ENCODE measurements at places on chromosomes 2 and 18. TPM values are rescaled to one million over a fixed set of nuclear protein-coding genes. Genes with fewer than 3 reads are reported as not detected.

- DNase-seq = no peak
Observed at GRCh38 chr18:79962835-79963657, 1.4 kb upstream of the HSBP1L1 start.

DNA sequence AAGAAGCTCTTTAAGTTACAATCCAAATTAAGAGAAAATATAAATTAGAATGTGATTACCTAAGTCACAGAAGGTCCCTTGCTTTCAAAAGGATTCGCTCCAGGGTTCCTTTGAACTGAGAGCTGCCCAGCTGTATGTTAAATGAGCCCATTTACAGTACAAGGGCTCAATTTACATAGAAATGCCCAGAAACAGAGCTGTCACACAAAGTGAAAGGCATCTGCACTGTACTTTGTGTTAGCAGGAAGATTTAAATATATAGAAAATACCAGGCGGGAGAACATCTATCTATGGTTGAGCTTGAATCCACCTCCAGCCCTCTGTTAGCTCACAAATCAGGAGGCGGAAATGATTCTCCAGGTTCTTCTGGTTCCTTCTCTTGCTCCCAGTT lies 272.9 kb downstream of the PAX3 start:
- no peak for DNase-seq

COL4A3 gene
- total RNA-seq = 0.34 TPM

DNA sequence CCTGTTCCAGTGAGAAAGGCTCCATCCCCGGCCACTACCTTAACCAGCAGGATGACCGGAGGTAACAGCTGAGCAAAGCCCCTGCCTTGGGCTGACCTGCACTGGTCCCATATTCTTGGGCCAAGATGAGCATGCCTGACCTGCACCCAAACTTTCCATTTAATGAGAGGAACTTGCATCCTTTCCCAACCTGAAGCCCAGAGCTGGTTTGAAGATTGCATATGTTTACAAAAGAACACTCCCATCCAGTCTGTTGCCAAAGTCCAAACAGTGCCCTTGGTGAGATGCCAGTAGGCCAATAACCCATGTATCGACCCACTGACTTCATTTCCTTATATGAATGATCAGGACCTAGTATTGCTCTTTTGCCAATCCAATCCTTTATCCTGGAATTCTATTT lies 5.5 kb upstream of the NPAS2 start:
- DNase-seq = no peak

DNA sequence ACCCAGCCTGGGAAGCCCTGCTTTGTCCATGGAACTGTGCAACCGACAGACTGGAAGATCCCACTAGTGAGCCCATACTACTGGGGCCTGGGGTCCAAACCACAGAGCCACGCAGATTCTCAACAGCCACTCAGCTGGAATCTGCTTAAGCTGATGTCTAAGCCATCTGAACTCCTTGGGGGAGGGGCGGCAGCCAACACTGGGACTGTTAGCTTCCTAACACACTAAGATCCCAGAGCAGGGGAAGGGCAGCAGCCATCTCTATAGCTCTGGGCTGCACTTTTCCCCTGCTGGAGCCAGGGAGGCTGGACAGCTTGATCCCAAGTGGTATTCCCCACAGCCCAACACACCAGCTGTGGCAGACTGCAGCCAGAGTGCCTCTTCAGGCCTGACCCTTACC lies 118.3 kb downstream of the RPRM start:
- DNase-seq = no peak

DNA sequence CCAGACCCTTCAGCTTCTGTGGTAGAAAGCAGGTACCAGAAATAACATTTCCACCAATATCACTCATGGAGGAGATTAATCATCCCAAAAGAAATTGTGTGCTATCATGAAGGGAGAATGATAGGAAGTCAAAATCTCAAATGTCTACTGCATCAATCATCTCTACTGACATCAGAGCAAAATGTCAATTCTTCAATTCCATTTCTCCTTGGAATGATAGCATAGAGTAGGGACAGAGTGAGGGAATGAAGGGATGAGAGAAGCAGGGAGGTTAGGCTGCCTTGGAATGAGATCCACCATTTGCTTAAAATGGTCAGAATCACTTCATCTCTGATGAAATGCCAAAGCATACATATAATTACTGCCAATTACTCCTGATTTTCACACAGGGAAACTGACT lies 371.8 kb upstream of the ACVR2A start:
- DNase-seq = no peak
